Thoracic aorta (tissue), 2 donors: ENCODE measurements at places on chromosomes 4 and X. TPM values are rescaled to one million over a fixed set of nuclear protein-coding genes. Genes with fewer than 3 reads are reported as not detected.

XK gene
- 1.6 TPM for total RNA-seq

AWAT2 gene
- not detected for total RNA-seq

PLS3 gene
- 466 TPM for total RNA-seq

GLRA2 gene
- not detected for total RNA-seq

FAM149A gene
- total RNA-seq: 12.8 TPM

HTN1 gene
- total RNA-seq: not detected

PCGF3 gene
- 83.2 TPM for total RNA-seq

FATE1 gene
- total RNA-seq: not detected

PNCK gene
- 3.2 TPM for total RNA-seq

NUP62CL gene
- not detected for total RNA-seq

FHIP1A gene
- 28.8 TPM for total RNA-seq

HELT gene
- total RNA-seq: not detected

CT47B1 gene
- total RNA-seq: not detected

TMPRSS11B gene
- total RNA-seq: not detected

SERTM2 gene
- total RNA-seq: not detected

SMIM31 gene
- not detected for total RNA-seq
